ENCODE measurements at places on chromosomes 4 and X.

DNA sequence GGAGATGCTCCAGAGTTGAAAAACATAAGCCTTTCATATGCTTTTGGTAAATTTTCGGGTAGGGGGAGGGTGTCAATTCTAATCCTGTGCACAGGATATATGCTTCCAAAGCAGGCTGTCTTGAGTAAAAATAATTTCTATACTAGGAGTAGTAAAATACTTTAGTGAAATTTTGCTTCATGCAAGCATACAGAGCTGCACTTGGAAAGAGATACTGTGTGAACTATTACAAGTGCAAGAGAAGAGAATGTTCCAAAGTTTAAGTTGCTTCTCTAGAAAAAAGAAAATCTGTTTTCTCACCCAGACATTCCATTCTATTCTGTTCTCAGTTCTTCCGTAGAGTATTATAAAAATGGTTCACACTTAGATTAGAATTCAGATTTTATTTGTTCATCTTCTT lies 324.6 kb upstream of the AADAT start:
- DNase-seq: no peak

DNA sequence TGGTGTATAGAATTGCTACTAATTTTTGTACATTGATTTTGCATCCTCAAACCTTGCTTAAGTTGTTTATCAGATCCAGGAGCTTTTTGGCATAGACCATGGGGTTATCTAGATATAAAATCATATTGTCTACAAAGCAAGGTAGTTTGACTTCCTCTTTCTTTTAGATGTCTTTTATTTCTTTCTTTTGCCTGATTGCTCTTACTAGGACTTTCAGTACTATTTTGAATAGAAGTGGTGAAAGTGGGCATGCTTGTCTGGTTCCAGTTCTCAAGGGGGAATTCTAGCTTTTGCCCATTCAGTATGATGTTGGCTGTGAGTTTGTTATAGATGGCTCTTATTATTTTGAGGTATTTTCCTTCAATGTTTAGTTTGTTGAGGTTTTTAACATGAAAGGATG lies 187.9 kb upstream of the LCORL start:
- no peak for DNase-seq

DNA sequence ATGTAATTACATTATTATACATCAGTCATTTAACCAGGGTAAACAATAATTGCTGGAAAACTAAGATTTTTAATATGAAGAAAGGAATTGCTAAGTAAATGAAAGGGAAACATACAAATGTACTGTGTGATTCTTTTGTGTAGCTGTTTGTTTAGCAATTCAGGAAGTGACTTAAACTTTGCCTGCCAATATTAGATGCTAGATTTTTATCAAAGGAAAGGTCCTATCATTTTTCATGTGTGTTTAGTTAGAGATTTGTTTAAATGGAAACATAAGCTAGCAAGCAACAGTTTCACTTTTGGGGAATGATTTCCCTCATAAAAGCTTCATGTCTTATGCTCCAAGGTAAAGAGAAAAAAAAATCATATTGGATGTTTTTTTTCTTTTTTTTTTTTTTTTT lies 95.1 kb upstream of the LIMCH1 start:
- DNase-seq: no peak

- no peak for DNase-seq
Observed at GRCh38 chr4:114277690-114278089, 298.2 kb upstream of the ARSJ start.

GRCh38 chr4:106569146-106570031 lies 200.8 kb upstream of the GIMD1 start:
- no peak for DNase-seq

GRCh38 chrX:5979338-5979737 lies 249.3 kb downstream of the NLGN4X start:
- no peak for DNase-seq

DNA sequence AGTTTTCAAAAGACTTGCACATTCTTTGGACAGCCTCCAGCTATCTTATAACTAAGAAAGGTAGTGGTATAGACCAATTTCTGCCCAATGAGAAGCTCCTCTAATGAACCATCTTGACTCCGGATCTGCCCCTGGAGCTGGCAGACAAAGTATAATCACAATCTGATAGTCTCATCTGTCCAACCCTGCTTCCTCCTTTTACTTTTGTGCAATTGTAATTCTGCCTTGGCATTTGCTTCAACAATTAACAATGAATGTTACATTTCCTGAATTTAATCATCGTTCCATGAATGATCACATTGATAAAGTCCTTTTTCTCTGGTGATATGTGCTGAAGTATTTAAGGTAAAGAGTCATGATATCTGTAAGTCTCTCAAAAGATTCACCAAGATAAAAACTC lies 27.8 kb downstream of the FRYL start:
- DNase-seq: no peak
